ENCODE measurements at places on chromosomes 4 and X. TPM values are rescaled to one million over a fixed set of nuclear protein-coding genes. Genes with fewer than 3 reads are reported as not detected.

DNA sequence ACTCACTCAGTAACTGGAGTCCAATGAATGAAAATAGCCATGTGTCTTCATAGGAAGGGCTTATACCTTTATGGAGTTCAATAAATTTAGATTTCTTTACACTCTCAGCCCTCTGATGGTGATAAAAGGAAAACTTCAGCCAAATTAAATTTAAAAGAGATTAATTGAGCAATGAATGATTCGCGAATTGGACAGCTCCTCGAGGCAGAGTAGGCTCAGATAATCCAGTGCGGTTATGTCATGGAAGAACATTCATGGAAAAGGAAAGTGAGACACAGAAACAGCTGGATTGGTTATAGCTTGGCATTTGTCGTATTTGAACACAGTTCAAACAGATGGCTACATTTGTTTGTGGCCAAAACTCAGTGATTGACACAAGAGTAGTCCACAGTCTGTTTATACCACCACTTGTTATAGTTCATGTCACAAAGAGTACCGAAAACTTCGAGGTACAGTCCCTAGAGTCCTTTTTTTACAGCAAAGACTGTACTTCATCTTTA, 54.6 kb upstream of the TACR3 start:
- no peaks in the 10 kb centered on the region for H3K36me3 ChIP-seq
- no peaks in the 10 kb centered on the region for H3K4me1 ChIP-seq
- no peak overlapping the region for H3K4me3 ChIP-seq
- H3K27me3 ChIP-seq: no peaks in the 10 kb centered on the region
- no peak for DNase-seq
- H3K27ac ChIP-seq: no peak overlapping the region

- no peak for DNase-seq
- no peak overlapping the region for H3K4me3 ChIP-seq
- H3K4me1 ChIP-seq: no peaks in the 10 kb centered on the region
- H3K36me3 ChIP-seq: no peaks in the 10 kb centered on the region
Observed at GRCh38 chr4:147219145-147219544, 261.8 kb upstream of the EDNRA start.

GRCh38 chr4:81452452-81453006, 19.2 kb downstream of the RASGEF1B start:
- H3K4me3 ChIP-seq: no peak overlapping the region
- peaks cover 16% of the 10 kb centered on the region for H3K4me1 ChIP-seq
- no peak for DNase-seq
- peaks cover 23% of the 10 kb centered on the region for H3K36me3 ChIP-seq
- no peak overlapping the region for H3K27ac ChIP-seq

RENBP gene
- total RNA-seq: 16.5 TPM

- no peak overlapping the region for H3K27ac ChIP-seq
- DNase-seq: no peak
- H3K4me1 ChIP-seq: no peaks in the 10 kb centered on the region
- H3K27me3 ChIP-seq: no peaks in the 10 kb centered on the region
Observed at GRCh38 chrX:29870608-29871007, 344.8 kb upstream of the MAGEB2 start.

DNA sequence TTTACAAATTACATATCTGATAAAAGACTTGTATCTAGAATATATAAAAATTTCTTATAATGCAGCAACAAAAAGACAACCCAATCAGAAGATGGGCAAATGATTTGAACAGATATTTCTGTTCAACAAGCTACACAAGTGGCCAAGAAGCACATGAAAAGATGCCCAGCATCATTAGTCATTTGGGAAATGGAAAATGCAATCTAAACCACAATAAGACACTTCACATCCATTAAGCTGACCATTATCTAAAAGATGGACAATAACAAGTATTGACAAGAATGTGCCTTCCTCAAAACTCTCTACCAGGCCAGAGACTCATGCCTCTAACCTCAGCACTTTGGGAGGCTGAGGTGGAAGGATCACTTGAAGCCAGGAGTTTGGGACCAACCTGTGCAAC, 53.9 kb downstream of the SPINK2 start:
- no peak overlapping the region for H3K27ac ChIP-seq
- H3K27me3 ChIP-seq: no peaks in the 10 kb centered on the region
- H3K4me1 ChIP-seq: peaks cover 17% of the 10 kb centered on the region
- no peak for DNase-seq
- H3K4me3 ChIP-seq: no peak overlapping the region

FAM133A gene
- total RNA-seq: not detected

DNA sequence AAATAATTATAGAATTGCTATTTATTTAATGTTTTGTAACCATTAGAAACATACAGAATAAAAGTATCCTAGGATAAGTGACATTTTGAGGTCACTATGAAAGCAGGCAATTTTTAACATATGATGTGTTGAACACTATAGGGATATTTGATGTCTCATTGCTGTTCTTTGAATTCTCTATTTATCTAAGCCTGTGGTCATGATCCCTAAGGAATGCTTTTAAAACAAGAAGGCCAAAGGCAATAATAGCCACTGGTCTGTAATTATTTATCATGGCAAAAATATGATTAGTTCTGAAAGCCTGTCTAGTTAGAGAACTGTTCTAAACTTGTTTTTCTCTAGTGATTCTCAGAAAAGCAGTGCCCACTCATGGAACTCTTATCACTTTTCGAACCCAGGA, 186.6 kb downstream of the RPA4 start:
- H3K27me3 ChIP-seq: no peaks in the 10 kb centered on the region
- no peaks in the 10 kb centered on the region for H3K36me3 ChIP-seq
- H3K4me1 ChIP-seq: no peaks in the 10 kb centered on the region
- no peak overlapping the region for H3K27ac ChIP-seq
- H3K4me3 ChIP-seq: no peak overlapping the region

- H3K36me3 ChIP-seq: no peaks in the 10 kb centered on the region
- no peak for DNase-seq
- no peaks in the 10 kb centered on the region for H3K27me3 ChIP-seq
- no peak overlapping the region for H3K4me3 ChIP-seq
- no peaks in the 10 kb centered on the region for H3K4me1 ChIP-seq
Observed at GRCh38 chr4:162852642-162853041, 314.0 kb downstream of the NAF1 start.

DNA sequence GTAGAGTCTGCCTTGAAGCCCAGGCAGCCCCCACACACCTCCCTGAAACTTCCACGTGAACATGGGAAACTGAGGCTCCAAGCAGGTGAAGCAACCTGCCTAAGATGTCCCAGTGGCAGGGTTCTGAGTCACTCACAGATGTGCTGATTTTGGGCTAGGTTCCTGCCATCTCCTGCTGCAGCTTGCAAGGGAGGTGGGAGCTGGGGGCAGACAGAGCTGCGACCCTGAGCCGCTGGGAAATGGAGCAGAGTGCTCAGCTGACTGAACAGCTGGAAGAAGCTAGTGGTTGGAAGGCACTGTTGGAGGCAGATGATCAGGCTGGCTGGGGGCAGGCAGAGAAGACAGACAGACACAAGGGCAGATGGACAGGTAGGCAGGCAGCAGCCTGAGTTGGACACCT, 3.6 kb upstream of the FATE1 start:
- H3K27ac ChIP-seq: no peak overlapping the region
- no peaks in the 10 kb centered on the region for H3K36me3 ChIP-seq
- no peak overlapping the region for H3K4me3 ChIP-seq
- no peak for DNase-seq
- no peaks in the 10 kb centered on the region for H3K27me3 ChIP-seq

- DNase-seq: no peak
- no peaks in the 10 kb centered on the region for H3K27me3 ChIP-seq
- H3K27ac ChIP-seq: no peak overlapping the region
- no peak overlapping the region for H3K4me3 ChIP-seq
- no peaks in the 10 kb centered on the region for H3K4me1 ChIP-seq
- H3K36me3 ChIP-seq: no peaks in the 10 kb centered on the region
Observed at GRCh38 chr4:182872886-182873285, 44.3 kb downstream of the DCTD start.

C1QTNF7 gene
- not detected for total RNA-seq

DNA sequence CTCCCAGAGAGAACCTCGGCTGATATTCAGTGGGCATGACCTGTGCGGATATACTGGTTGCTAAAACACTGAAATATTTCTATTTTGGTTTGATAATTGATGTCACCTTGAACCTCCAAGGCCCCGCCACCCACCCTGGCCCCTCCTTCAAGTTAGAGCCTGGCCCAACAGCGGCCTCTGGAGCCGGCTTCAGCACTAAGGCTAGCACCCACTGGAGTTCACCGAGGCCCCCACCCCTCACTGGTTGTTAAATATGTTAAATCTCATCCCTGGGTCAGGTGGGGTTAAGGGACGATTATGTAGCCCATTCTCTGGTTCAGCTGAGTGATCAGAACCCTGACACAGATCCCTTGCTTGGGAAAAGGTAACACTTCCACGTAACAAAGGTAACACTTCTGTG, 24.3 kb downstream of the SEL1L3 start:
- no peak overlapping the region for H3K4me3 ChIP-seq
- H3K27me3 ChIP-seq: no peaks in the 10 kb centered on the region
- no peak overlapping the region for H3K27ac ChIP-seq
- H3K4me1 ChIP-seq: peaks cover 23% of the 10 kb centered on the region
- no peak for DNase-seq

DNA sequence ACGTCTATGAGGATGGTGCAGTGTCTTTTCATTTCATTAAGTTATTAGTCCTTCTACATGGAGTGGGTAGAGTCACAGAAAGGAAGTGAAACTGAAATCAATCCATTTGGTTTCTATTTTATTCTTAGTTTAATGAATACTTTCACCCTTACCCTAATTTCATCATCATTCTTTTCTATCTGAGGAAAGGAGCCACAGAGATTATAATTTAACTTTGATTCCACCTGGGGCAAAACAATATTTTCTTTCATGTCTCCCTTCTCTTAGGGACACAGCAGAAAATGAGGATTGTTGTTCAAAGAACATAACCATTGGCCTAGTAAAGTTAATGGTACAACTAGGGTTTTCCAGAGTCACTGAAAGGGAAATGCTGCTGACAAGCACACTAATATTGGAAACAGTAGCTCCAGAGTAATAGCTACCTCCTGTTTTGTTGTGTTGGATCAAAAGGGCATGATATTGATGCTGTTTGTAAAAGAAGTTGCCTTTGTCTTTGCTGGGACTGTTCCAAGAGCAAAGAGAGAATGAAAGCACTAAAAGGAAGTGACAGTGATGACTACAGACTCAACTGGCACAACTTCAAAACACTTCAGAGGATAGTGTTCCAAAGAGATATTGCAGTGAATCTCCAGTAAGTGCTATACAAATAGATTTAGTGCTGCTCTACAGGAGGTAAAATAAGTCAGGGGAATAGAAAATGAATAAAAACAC, 247.1 kb upstream of the PITX2 start:
- H3K27ac ChIP-seq: no peak overlapping the region
- no peak overlapping the region for H3K4me3 ChIP-seq
- H3K36me3 ChIP-seq: no peaks in the 10 kb centered on the region
- DNase-seq: no peak
- H3K4me1 ChIP-seq: no peaks in the 10 kb centered on the region

DNA sequence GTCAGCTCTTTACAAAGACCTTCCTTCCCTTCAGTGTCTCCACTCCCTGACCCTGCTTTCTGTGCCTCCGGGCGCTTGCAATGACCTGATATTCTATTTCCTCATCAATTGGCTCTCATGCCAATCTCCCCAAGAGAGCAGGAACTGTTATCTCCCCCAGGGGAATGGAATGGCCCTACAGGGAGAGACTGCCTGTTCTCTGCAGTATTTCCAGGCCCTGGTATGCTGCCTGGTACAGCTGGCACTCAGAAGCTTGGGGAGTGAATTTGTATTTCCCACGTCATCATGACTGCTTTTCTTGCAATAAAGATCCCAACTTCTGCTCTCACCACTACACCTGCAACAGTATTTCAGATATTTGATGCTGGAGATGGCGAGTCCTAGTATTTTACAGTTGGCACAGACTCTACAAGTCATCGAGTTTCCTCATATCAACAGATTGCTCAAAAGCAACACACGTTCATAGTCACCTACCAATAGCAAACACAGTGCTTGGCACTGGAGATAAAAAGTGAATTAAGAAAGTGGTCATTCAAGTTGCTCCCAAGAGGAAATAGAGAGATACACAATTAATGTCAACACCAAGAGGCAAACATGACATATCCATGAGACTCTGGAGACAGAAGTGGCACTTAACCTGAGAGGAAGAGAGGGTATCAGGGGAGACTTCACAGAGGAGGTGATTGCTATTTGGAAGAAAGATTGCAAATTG, 90.5 kb upstream of the EGFL6 start:
- no peak overlapping the region for H3K27ac ChIP-seq
- no peak overlapping the region for H3K4me3 ChIP-seq
- H3K4me1 ChIP-seq: peaks cover 13% of the 10 kb centered on the region
- peaks cover 4% of the 10 kb centered on the region for H3K36me3 ChIP-seq

- H3K27me3 ChIP-seq: peaks cover 4% of the 10 kb centered on the region
- no peaks in the 10 kb centered on the region for H3K36me3 ChIP-seq
- DNase-seq: no peak
- no peak overlapping the region for H3K27ac ChIP-seq
Observed at GRCh38 chr4:175947117-175947722, 118.4 kb upstream of the WDR17 start.

GRCh38 chr4:38189445-38189844, 229.2 kb downstream of the PTTG2 start:
- peaks cover 17% of the 10 kb centered on the region for H3K27me3 ChIP-seq
- H3K36me3 ChIP-seq: no peaks in the 10 kb centered on the region
- H3K27ac ChIP-seq: no peak overlapping the region
- peaks cover 2% of the 10 kb centered on the region for H3K4me1 ChIP-seq
- no peak for DNase-seq

- no peaks in the 10 kb centered on the region for H3K4me1 ChIP-seq
- H3K36me3 ChIP-seq: no peaks in the 10 kb centered on the region
- no peak overlapping the region for H3K27ac ChIP-seq
- H3K27me3 ChIP-seq: peaks cover 44% of the 10 kb centered on the region
- no peak overlapping the region for H3K4me3 ChIP-seq
Observed at GRCh38 chr4:54308110-54308509, 79.0 kb downstream of the PDGFRA start.

Measured in activated CD4-positive, alpha-beta T cell treated with anti-CD3 and anti-CD28 coated beads, Interleukin-2, amount 10 ng/mL, durations not matched to agents 7 days and 5 days (primary cell).